ENCODE measurements at places on chromosomes 12 and 14.

DNA sequence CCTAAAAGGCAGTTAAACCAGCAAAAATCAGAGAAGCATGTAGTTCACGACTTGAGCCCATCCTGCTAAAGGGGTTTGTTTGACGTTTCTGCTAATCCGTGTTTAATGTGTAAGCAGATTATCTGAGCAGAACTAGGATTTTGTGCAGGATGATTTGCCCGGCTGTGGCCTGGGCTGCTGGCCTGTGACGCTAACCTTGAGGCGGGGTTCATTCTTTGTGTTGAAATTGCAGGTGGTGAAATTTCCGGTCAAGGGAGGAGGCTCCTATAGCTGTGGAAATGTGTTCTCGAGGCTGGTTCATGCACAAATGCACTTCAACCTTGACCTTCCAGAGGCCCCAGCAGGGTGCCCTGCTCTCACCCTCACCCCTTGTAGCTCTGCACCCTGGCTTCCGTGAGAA lies 63.7 kb downstream of the SLC24A4 start:
- DNase-seq, result peak; percentile 69

- DNase-seq, result no peak
Observed at GRCh38 chr12:108462686-108463085, 52.4 kb upstream of the FICD start.

GRCh38 chr12:51884676-51885229 lies 3.1 kb upstream of the ANKRD33 start:
- no peak for DNase-seq

- no peak for DNase-seq
Observed at GRCh38 chr12:58316926-58317325, 375.6 kb downstream of the ATP23 start.

GRCh38 chr12:41715256-41715655 lies 429.4 kb downstream of the GXYLT1 start:
- no peak for DNase-seq

- peak; percentile 54 for DNase-seq
Observed at GRCh38 chr14:55707365-55707804, 127.4 kb downstream of the KTN1 start.

- no peak for DNase-seq
Observed at GRCh38 chr12:109443794-109444193, 33.3 kb downstream of the KCTD10 start.

GRCh38 chr12:96198965-96199364 lies 4.8 kb downstream of the ELK3 start:
- peak; percentile 36 for DNase-seq

- DNase-seq, result no peak
Observed at GRCh38 chr12:57029457-57029856, 13.1 kb upstream of the TAC3 start.

DNA sequence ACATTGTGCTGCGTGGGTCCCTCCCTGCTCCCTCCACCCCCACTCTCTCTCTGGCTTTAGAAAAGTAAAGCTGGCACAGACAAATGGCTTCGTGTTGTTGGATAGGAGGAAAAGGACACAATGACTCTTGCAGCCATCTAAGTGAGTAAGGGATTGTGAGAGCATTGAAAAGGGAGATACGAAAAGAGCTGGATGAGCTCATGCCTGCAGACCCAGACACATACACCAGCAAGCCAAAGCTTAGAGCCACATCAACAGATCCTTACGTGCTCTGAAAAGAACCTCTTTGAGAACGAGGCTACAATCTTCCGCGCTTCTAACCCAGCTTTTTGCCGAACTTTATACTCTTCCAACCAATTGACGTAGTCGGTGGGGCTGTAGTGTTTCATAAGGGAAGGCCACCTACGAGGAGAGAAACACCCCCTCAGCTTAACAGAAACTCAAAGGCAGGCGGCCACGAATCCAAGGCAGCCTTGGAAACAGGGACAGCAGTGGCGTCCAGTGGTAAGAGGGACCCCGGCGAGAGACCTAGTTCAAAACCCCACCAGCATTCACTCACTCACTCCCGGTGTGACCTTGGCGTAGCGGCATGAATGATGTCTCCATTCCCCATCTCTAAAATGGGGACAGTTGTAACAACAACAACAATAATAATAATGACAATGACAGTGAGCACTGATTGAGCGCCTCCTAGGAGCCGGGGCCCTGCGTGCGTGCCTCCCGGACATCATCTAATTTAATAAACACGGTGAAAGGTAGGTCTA lies 1.1 kb downstream of the FBXO21 start:
- DNase-seq, result no peak

DNA sequence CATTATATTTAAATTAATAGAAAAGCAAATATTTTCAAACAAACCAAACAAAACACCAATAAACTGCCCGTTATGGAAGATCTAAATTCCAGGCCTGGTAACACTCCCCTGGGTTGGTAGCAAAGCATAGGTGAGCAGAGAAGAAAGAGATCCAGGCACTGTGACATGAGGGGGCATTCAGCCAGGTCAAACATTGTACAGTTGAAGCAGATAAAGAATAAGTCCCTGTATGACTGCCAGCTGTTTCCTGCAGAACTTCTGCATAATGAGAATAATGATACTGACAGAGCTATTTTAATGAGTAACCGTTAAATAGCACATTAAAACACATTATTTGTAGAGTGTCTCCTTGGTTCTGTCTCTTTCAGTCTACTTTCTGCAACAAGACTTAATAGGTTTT lies 35.4 kb downstream of the SLC38A1 start:
- DNase-seq, result peak; percentile 17

DNA sequence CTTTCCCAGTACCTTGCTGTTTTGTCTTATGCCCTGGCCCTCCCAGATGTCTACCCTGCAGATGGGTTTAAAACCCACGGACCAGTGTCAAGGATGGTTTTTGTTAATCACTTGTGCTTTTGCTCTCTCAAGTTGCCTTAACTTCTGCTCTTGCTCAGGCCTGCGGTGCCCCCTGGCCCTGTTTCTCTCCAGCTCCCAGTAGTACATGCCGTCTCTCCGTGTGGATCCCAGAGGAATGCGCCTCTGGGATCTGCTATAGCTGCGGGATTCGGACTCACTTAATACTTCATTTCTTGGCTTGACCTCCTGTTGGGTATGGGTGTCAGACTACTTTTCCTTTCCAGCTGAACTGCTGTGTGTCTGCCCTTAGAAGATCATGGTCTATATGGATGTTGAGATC lies 14.5 kb downstream of the PLEKHG3 start:
- DNase-seq, result no peak

DNA sequence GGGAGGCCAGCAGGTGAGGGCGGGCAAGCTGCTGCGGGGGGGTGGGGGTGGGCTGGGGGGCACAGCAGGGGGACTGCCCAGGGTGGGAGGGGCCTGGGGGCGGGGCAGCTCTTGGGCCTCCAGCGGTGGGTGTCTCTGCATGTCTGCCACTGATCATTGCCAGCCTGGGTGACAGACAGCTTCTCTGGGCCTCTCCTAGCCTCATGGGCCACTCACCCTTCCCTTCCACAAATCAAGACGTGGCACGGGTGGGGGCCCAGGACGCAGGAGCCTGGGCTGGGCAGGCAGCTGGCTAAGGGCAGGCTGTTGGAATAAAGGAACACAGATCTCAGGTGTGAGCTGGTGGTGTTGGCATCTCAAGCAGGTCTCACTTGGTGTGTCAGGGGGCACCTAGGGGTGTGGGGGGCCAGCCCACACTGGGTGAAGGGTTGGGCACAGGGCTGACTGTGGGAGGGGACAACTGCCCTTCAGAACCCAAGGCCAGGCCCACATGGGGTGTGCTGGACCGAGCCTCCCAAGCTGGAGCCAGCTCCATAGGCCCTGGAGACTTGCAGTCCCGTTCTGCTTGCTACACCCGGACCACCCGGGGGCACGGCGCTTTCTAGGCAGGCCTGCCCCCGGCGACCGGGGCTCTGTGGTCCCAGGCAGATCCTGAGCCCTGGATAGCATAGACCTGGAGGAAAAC lies 3.0 kb downstream of the TEDC1 start:
- no peak for DNase-seq

GRCh38 chr14:99430491-99430890 lies 50.2 kb downstream of the SETD3 start:
- no peak for DNase-seq

All from suppressor macrophage treated with lipopolysaccharide for 1 hour (primary cell).